NCI-H1417 treated with DMSO at 0.1 percent for 48 hours (cell line): ENCODE measurements at places on chromosomes 3 and 15.

- no peak for DNase-seq
These were observed 75.6 kb downstream of the BFSP2 start for GRCh38 chr3:133475245-133476010.

- DNase-seq: no peak
These were observed 3.5 kb upstream of the PPIB start for GRCh38 chr15:64166102-64166890.

DNA sequence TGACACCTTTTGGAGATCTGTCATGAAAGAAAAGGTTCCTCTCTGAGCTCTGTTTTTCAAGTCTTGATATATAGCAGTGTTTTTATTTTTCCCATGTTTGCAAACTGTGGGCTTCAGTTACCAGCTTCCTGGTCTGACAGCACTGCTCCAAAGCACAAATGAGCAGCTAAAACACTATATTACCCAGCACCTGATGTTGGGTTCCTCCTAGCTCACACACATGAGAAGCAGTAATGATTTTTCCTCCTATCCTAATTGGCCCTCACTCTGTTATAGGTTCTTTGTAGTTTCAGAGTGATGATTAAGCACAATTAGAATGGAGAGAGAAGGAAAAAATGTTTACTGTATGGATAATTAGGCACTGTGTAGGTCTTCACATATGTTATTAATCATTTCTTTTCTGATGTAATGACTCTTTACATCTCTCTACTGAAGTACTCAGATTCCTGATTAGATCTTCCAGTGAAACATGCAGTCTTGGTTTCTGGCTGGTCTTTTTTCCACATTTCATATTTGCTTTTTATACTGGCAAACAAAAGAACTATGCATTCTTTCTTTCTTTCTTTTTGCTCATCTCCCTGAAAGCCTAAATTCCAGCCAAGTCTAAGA is 939.7 kb downstream of the NSUN3 start:
- DNase-seq: peak; percentile 66

DNA sequence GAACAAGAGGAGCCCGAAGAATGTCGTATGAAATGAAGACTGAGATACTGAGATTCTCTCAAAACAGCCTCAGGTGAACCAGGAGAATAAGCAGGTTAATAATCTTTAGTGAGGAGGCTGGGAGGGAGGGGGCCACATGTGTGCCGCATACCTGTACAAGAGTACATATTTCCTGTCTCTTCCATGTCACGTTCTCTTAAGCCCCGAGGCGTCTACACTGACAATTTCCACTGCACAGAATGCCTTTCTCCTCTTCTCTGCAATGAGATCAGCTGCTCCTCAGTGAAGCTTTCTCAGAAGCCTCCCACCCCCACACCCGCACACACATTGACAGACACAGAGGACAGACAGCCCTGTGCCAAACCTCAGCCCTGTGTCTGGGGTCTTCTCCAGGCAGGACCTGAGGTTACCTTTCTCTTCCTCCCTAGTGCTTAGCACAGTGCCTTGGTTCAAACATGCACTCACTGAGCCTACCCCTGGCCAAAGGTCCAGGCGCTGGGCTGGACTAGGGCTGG is 55.4 kb downstream of the PDZRN3 start:
- no peak for DNase-seq

GRCh38 chr3:73431183-73431900 is 193.4 kb downstream of the PDZRN3 start:
- DNase-seq: no peak

GRCh38 chr3:69739204-69740102 is at the start of gene MITF:
MITF (plus strand) TSS chr3:69739464; CDS start chr3:69739598, 134 bp downstream.
- peak; percentile 5 for DNase-seq

- DNase-seq: no peak
These were observed 20.4 kb downstream of the KPNA4 start for GRCh38 chr3:160544844-160545503.

GRCh38 chr15:60477916-60478565 is 901 bp downstream of the ICE2 start:
- DNase-seq: no peak

DNA sequence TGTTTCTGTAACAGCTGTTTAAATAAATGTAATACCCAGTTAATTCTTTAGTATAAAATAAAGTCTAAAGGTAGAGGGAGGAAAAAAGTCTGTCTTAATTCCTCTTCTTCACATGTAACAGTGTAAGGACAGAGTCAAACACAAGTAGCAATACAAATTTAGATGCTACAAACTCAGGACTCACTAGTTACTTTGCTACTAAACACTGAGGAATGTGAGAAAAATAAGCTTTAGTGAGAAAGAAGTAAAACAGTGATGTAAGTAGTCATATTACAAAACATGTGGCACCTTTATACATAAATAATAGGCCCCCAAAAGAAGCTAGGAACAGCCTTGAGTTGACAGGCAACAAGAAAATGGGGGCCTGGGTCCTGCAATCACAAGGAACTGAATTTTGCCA is 113.0 kb downstream of the TBC1D5 start:
- no peak for DNase-seq

DNA sequence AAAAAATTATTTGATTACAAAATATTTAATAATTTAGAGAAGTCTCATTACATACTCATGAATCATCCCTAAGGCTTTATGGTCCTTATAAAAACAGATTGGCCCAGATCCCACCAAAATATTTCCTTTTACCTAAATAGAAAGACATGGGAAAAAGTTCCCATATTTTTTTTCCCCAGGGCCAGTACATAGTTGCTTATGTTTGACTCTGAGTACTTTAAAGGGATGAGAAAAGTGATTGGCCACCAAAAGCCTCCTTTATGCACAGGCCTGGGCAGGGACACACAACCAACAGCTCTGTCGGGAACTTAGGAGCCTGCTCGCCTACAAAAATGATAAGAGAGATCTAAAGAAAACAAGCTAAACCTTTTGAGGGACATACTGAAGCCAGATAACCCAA is 22.3 kb downstream of the KCNAB1 start:
- DNase-seq: no peak

DNA sequence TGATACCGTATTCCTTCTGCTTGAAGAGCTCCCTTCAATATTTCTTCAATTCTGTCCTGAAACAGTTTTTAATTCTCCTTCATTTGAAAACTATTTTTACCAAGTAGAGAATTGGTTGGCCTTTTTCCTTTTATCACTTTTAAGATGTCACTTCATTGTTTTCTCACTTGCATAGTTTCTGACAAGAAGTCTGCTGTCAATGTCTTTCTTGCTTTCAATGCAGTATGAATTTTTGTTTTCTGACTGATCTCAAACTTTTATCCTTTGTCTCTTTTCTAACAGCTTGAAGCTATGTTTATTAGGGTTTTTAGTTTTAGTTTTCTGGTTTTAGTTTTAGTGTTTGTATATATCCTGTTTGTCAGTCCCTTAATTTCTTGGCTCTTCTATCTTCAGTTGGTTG is 364.8 kb upstream of the TPRG1 start:
- DNase-seq: no peak

DNA sequence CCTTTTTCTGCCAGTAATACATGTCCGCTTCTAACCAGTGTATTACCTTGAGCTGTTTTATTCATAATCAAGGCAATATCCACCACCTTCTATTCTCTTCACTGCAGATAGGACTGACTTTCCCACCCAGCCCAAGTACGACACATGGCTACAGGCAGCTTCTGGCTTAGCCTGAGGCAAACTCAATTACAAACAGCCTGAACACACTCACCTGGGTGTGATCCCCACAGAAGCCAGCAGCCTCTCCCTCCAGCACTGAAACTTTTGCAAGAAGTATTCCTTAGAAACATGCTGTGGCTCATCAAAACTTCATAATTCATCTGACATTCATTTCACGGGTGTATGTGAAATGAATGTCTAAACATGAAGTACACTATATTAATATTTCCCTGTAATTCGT is 13.5 kb upstream of the KCNMB3 start:
- no peak for DNase-seq

DNA sequence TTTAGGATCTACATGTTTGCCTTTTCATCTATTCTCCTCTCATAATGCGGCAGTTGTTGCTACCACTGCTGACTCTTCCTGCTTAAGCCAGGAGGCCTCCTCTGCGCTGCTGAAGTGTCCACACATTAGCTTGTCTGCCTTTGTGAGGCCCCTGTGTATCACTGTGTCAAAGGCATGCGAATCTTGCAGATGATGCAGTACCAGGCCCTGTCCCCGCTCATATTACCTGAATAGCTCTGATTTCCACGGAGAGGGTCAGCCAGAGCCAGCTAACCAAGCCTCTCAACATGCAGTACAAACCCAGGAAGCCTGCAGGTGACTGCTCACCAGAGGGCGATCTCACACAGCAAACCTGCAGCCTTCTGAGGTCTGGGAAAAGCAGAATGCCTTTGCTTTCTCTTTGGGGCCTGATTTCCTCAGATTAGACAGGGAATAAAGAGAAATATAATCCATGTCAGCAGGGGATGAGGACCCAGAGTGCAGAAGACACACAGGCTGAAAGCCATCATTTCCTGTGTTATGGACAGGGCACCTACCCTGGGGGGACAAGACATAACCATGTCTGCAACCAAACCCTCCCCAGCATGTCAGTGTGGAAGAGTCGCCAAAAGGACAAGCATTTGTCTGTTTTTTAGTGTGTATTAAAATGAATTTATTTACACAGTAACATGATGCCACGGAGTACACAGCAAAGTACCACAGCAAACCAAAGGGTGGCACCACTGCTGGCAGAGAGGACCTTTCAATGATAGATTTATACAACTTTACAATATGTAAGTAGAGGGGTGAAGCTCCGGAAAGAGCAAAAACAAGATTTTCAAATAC is 36.8 kb upstream of the TSPAN3 start:
- DNase-seq: no peak

GRCh38 chr15:81492331-81492968 is 118.4 kb upstream of the TMC3 start:
- no peak for DNase-seq

DNA sequence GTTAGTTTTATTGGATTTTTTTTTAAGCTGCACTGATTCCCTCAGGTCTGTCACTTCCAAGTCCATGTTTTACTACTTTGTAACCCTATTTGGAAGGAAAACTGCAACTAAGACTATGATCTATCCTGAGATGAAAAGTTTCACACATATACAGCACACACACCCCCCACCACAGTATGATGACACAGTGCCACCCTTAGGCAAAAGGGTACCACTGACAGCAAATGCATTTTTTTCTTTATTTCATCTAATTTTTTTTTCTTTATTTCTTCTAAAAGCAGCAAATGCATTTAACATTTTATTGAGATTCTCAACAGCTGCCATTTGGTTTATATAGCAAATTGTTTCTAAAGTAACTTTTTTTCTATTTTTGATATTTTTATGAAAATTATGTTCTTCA is 21.2 kb downstream of the NGRN start:
- DNase-seq: no peak

GRCh38 chr15:101501703-101502373 is 12.3 kb upstream of the PCSK6 start:
- no peak for DNase-seq

GRCh38 chr15:62606376-62607113 is 436.0 kb upstream of the TPM1 start:
- DNase-seq: no peak

GRCh38 chr3:100354850-100355249 is 20.3 kb downstream of the NIT2 start:
- DNase-seq: no peak

DNA sequence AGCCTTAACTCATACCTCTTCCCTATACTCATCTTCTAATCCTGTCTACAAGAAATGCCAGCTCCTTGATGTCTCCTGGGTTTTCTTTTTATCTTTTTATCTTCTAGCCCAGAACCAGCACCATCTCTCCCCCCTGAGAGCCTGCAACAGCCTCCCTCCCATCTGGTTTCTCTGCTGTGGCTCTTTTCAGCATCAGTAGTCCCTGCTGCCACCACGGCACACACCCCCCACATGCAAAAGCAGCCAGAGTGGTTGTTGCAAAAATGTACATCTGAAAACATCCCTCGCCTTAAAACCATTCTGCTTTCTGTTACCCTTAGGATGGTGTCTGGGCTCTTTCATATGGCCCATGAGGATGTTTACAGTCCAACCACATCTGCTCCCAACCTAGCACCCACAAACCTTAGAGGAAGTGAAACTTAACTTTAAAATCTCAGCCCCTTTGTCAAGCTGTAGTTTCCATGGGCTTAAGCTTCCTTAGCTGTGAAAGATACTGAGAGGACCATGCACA is 775 bp downstream of the TTC21A start:
- DNase-seq: no peak

DNA sequence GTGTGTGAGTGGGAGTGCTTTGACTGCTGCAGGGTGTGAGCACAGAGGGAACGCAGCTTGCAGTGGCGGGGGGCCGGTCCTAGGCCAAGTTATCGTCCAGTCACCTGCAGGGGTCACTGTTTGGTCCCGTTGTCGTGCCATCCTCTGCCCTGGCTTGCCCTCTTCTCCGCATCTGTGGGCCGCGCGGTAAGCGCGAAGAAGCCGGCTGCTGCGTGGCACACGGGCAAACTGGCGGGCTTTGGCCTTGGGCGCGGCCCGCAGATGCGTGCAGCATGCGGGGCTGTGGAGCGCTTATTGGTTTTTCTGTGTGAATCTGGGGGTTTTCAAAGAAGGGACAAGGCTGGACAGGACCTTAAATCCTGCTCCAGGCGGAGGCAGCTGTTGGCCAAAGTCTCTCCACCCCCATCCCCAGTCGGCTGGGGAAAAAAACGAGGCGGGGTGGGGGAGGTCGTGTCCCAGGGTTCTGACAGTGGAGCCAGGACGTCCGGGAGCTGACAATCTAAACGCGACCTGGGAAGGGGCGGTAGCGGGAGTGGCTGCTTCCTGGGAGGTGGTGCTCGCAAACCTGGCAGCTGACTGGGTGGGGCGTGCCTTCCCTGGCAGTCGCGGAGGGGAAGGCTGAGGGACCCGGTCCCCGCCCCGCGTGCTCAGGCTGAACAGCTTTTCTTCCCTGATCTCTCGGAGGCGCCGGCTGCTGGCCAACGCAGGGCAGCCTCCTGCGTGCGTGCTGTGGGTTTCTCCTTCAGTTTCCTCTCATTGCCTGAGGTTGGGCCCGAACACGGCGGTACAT is 39.7 kb upstream of the VEPH1 start:
- DNase-seq: no peak

DNA sequence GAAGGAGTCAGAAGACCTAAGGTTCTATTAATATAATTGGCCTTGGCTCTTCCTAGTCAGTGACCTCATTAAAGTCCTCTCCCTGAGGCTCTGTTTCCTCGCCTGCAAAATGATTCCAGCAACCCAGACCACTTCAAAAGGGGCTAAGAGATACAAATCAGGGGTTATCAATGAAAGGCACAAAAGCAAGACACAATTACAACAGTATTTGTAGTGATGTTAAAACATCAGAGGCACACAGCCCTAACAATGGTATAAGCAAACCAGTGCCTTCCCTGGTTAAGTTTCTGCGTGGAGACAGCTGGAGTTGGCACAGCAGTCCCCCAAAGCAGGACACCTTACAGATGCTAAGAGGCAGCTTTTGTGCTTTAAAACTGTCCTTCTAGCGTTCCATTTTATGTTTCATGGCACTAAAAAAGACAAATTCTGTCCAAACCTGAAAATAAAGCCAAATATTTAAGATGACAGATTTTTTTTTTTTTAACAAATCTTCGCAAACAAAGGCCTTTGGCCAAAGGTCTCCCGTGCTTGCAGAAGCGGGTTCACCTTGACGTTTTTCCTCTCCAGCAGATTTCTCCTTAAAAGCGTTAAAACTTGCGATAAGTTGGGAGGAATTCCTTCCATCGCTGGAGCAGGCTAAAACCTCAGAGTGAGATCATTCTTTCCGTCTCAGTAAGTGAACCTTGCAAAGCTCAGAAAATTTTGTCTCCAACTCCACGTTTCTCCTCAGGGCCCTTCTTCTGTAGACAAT is 999 bp downstream of the ZNF280D start:
- DNase-seq: no peak
